ENCODE measurements at places on chromosomes 16 and 17.

GRCh38 chr17:42180922-42181850 lies at the start of gene KCNH4:
TSS of gene KCNH4 (minus strand) at chr17:42181142. CDS start at chr17:42180945, 197 bp downstream.
- DNase-seq: peak; percentile 85

DNA sequence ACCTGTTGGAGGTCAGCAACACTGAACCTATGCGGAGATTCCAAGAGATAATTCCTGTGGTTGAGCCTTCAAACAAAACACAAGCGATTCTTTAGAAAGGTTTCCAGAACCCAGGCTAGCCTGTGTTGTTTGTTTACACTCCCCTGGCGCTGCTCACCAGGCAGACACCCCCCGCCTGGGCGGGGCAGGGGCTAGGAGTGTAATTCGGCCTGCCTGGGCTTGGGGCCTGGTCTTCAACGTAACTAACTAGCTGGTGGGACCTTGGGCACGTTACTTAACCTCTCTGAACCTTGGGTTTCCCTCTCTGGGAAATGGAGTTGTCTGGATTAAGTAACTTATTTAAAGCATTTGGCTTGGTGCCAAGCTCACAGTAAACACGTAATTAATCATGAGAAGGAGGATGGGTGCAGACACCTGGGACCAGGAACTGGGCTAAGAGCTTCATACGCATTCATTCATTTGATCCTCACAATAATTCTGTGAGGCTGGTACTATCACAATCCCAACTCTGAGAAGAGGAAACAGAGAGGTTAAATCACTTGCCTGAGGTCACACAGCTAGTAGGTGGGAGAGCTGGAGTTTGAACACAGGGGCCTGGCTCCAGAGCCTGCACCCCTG lies 7.6 kb upstream of the ARHGAP27 start:
- DNase-seq: no peak

GRCh38 chr16:71853413-71853812 lies 7.6 kb downstream of the ATXN1L start:
- DNase-seq: no peak

DNA sequence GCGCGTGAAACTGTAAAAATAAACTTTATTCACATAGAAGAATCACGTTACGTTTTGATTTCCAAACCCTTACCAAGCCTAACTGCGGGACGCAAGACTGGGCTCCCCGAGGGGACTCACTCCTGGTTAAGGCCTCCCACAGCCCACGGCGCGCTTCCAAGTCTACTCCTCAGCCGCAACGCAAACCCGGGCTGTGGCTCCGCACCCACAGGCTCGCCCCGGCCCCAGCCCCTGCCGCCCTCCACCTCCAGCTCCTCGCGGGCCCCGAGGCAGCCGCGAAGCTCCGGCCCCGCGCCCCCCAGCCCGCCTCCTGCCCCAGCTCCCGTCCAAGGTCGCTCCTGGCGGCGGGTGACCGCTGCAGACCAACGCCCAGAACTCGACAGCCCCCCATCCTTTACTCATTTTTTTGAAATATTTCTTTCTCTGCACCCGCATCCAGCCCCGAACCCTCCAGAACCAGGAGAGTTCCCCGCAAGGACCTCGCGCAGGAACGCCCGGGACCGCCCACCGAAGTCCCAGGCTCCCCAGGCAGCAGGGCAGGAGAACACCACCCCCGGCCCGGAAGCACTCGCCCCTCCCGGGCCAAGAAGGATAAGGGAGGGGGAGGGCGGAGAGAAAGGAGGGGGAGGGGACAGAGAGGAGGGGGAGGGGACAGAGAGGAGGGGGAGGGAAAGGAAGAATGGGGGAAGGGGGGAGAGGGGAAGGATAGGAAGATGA lies 912 bp downstream of the USP22 start:
- DNase-seq: peak; percentile 66

DNA sequence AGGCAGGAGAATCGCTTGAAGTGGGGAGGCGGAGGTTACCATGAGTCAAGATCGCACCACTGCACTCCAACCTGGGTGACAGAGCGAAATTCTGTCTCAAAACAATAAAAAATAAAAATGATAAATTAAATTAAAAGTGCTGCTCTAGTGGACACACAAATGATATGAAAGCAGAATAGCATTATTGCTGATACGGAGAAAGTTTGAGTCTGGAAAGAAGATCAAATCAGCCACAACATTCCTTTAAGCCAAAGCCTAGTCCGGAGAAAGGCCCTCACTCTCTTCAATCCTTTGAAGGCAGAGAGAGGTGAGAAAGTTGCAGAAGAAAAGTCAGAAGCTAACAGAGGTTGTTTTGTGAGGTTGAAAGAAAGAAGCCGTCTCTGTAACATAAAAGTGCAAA lies 15.1 kb upstream of the CSF3 start:
- no peak for DNase-seq

GRCh38 chr16:49608098-49608497 lies 234.5 kb downstream of the C16orf78 start:
- no peak for DNase-seq

DNA sequence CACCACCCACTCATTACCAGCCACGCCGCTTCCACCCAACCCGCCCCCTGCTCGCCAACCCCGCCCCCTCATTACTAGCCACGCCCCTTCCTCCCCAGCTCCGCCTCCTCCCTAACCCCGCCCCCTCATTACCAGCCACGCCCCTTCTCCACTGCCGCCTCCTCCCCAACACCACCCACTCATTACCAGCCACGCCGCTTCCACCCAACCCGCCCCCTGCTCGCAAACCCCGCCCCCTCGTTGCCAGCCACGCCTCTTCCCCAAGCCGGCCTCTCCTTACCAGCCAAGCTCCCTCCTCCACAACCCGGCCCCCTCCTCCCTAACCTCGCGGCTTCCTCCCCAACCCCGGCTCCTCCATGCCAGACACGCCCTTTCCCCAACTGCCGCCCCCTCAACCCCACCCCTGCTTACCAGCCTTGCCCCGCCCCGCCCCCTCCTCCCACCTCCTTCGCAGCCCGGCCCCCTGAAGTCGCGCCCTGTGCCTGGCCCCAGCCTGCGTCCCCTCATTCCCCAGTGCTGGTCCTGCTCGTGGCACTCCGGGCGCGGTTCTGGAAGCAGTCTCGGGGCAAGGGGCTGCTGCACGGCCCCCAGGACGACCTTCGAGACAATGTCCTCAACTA lies 7.3 kb downstream of the SLC22A31 start:
- DNase-seq: peak; percentile 49

- no peak for DNase-seq
These were observed 12.9 kb downstream of the MXRA7 start for GRCh38 chr17:76697702-76698465.

- DNase-seq: no peak
These were observed 16.7 kb downstream of the SBK1 start for GRCh38 chr16:28308794-28309584.

GRCh38 chr17:61872099-61872498 lies 8.8 kb upstream of the BRIP1 start:
- DNase-seq: no peak
